Type B pancreatic cell (in vitro differentiated cells): ENCODE measurements at places on chromosomes 5 and 9. TPM values are rescaled to one million over a fixed set of nuclear protein-coding genes. Genes with fewer than 3 reads are reported as not detected.

DNA sequence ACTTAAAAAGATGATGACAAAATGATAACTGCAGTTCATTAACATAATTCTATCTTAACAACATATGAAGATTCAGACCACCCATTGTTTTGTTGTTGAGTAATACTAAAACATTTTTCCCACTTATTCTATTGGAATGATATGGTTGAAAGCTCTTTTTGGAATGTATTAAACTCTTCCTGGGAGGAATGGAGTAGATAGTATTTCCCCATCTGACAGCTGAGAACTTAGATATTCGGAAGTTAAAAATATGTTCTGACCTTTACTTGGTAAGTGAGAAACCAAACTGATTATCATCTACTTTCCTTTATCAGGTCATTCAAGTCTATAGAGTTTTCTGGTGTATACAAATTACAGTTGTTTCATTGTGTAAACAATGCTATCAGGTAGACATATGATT is 452.9 kb downstream of the CSNK1G3 start:
- no peak for DNase-seq

- no peak for DNase-seq
These were observed at the start of gene NIPAL4 for GRCh38 chr5:157459715-157460599. Gene NIPAL4, plus strand, starts transcription at chr5:157460213. Its CDS starts 108 bp downstream, at chr5:157460321.

GRCh38 chr9:75876999-75877640 is 13.4 kb upstream of the PCSK5 start:
- DNase-seq, result no peak

GRCh38 chr9:95733741-95734666 is 141.5 kb upstream of the ERCC6L2 start:
- no peak for DNase-seq

GRCh38 chr5:42951293-42951840 is 88.8 kb downstream of the ANXA2R start:
- no peak for DNase-seq

GRCh38 chr5:139061274-139061673 is 136.9 kb downstream of the SIL1 start:
- DNase-seq, result no peak

DNA sequence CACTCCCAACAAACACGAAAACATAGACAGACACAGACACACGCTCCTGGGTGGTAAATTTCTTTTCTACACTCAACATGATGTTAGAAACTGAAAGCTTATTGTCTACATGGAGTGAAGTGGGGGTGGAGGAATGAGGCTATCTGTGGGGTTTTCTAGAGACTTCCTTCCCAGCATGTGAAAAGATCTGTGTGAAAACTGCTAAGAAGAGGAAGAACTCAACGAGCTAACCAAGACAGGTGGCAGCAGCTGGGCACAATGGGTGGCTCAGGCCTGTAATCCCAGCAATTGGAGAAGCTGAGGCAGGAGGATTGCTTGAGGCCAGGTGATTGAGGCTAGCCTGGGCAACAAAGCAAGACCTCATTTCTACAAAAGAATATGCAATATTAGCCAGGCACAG is 7.6 kb downstream of the FYB1 start:
- no peak for DNase-seq

DNA sequence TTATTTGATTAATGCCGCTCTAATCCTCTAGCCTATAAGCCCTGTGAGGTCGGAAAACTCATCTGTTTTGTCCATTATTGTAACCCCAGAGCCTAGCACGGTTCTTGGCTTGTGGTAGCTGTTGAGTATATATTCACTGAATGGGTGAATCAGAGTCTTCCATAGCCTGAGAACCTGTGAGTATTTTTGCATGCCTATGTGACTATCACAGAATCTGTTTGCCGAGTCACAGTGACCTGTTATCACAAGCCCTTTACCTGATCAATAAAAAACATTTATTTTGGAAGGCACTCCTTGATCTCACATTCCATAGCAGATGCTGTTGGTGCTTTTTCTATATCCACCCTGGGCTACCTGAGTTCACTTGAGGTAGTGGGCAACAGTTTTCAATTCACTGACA is 125.0 kb upstream of the STC2 start:
- DNase-seq, result no peak

- DNase-seq, result no peak
These were observed 4.1 kb upstream of the OLFM1 start for GRCh38 chr9:135083241-135083810.

- DNase-seq, result no peak
These were observed 7.8 kb downstream of the HSPA4 start for GRCh38 chr5:133059621-133060020.

GRCh38 chr9:14350754-14351153 is 36.8 kb upstream of the NFIB start:
- DNase-seq, result no peak

- DNase-seq, result no peak
These were observed 354.1 kb upstream of the RFX3 start for GRCh38 chr9:3879726-3880505.

DNA sequence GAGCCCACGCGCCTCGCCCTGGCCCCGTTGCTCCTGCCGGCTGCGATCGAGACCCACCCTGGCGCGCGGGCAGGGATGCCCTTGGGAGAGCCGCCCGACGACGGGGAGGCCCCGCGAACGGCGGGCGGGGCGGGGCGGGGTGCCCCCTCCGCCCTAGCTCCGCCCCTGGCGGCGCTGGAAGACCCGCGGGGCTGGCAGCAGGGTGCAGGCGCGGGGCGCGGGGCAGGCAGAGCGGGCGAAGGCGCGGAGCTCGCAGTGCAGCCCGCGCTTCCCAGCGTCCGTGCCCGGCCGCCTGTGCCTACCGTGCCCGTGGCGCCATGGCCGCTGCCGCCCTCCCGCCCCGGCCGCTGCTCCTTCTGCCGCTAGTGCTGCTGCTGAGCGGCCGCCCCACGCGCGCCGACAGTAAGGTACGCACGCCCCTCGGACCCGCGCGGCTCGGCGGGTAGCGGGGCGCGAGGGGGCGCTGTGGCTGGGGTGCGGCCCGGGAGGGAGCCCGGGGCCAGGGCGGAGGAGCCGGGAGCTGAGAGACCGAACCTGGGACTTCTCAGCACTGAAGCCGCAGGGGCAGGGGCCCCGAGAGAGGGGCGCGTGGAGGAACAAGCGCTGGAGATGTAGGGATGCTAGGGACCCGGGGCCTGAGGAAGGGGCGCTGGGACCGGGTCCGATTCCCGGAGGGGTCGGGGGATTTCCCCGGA is at the start of gene OLFML2A:
Gene OLFML2A (plus strand): TSS at position 180 of the 695 bp plus-strand sequence. CDS start 138 bp downstream, at position 318.
- DNase-seq, result no peak

- no peak for DNase-seq
These were observed 1510.5 kb upstream of the CDH9 start for GRCh38 chr5:28548856-28549255.

DNA sequence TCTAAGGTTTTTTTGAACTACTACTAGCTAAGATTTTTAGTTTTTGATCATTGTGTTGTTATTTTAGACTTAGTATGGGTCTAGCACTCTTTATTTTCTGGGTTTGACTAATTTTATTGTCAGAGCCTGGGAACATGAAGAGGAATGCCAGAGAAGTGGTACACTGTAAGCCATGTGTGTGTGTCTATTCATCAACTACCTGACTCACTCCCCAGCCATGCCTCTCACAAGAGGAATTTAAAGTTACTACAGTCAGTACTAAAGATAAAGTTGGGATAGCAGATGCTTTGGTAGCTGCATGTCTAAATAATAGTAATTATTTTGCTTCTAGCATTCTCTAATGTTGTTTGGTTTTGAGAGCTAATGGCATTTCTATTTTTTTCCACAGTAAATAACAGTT is 264.8 kb downstream of the CSNK1G3 start:
- no peak for DNase-seq

DNA sequence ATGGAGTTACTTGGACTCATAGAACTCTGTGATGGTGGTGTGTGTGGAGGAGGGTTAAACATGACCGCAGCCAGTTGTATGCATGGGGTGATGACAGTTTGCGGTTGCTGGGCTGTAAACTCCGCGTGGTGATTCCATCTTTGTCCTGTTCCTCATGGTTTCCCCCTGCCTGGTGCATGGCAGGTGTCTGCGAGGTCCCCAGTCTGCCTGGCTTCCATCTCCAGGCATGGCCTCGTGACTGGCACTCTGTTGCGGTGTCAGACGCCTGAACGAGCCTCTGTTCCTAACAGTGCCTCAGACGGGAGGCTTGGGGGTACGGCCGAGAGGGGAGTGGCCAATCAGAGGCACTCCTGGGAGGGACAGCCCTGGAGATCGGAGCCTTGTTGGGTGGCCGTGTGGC is 33.9 kb upstream of the SH3PXD2B start:
- DNase-seq, result no peak

GRCh38 chr9:2026220-2026997 is 11.3 kb downstream of the SMARCA2 start:
- no peak for DNase-seq

DNA sequence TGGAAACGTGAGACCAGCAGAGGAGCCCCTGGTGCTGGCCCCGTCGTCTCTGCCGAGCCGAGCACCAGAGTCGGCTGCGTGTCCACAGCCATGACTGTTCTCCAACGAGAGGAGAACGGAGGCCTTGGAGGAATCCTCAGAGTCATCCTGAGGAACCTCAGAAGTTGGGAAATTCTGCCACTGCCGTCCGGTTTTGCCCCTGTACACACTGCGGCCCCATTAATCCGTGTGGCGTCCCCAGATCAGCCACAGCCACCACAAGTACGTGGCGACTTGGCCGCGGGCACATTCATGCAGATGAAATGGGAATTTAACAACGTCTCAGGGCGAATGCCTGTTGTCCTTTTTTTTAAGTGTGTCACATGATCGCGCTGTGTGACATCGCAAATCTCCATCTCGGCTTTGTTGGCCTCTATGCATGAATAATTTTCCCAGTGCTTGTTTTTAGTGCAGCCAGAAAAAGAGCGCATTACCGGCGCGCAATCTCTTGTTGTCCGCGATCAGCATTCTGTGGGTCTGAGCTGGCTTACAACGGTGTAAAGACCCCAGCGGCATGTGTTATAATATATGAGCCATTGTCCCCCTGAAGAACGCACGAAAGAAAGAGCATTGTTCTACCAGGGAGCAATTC is 323.0 kb upstream of the IRX4 start:
- no peak for DNase-seq

- DNase-seq, result no peak
These were observed 89.1 kb upstream of the SPDL1 start for GRCh38 chr5:169494383-169494935.

- DNase-seq, result no peak
These were observed 678.3 kb upstream of the CHD1 start for GRCh38 chr5:99607124-99607523.

DNA sequence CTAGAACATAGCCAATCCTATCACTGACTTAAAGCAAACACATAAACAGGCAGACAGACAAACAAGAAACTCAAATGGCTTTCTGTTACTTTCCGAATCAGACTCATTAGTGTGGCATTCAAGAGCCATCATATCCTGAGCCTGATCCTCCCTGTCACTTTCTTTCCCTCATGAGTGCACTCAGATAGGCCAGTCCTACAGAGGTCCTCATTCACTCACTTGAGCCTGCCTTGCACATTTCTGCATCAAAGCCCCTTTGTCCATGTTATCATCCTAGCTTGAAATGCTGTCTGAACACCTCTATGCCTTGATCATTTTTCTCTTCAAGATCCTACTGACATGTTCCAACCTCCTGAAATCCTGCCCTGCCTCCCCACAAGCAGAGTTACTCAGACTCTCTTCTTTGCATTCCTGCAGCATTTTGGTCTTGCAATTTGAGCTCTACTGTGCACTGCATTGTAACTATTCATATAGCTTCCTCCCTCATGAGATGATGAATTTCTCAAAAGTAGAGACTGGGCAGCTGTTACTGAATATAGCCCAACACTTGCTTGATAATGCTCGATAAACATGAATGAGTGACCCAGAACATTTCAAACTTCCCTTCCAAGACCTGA is 126.9 kb downstream of the PALM2AKAP2 start:
- no peak for DNase-seq

DNA sequence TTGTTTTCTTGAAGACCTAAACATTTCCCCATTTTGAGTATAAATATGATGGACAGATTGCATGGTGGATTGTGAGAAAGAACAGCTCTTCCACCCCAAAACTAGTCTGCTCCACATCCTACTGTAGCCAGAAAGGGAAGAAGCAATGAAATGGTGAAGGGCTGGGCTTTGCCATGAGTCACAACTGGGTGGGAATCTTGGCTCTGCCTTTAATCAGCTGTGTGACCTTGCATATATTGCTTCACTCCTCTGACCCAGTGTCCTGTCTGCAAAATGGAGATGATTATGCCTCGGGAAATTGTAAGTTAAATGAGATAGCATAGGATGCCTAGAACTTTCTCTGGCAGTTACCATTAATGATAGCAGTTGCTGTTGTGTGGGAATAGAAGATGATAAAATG is 101.9 kb downstream of the PDE8B start:
- DNase-seq, result no peak

GRCh38 chr5:143013176-143013891 is 243.2 kb downstream of the ARHGAP26 start:
- DNase-seq, result no peak

GRCh38 chr9:11338130-11338529 is 725.3 kb upstream of the PTPRD start:
- DNase-seq, result no peak

DNA sequence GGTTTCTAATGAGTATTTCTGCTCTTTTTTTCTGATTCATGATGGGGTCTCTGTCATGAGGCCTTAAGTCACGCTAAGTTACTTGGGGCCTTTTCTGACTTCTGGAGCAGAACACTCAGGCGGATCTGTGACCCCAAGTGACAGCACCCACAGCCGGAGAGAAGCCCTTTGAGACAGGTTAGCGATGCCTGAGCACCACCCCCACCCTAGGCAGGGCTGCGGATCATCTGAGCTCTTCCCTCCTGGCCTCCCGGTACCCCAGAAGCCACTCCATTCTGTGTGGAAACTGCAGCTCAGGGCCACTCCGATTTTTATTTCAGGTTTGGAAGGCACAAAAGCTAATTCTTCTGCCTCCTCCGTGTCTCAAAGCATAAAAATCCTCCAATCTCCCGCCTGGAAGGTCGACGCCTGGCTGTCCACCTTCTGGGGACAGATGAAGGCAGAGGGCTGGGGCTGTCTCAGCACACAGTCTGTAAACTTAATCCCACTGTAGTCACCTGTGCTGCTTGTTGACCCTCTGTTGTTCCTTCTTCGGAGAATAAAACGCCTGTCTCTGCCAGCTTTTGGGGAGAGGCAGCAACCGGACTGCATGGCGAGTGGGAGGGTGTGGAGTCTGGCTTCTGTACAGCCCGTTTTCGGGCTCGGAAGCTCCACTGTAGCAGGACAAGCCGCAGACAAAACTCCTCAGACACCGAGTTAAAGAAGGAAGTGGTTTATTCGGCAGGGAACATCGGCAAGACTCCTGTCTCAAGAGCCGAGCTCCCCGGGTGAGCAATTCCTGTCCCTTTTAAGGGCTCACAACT is 88.8 kb downstream of the SPRY4 start:
- DNase-seq, result no peak

- DNase-seq, result no peak
These were observed 33.4 kb downstream of the FAM81B start for GRCh38 chr5:95424526-95424925.

Gene CLINT1
- 81.8 and 88.8 TPM in 2 replicates for total RNA-seq

Gene PCDHB15
- 3.3 and 3.8 TPM in 2 replicates for total RNA-seq

Gene PCDHGA8
- 1.3 and 2.1 TPM in 2 replicates for total RNA-seq

Gene IL5
- not detected in 2 replicates for total RNA-seq

Gene IL7R
- total RNA-seq, result not detected in 2 replicates

Gene KIAA0825
- 3.1 and 4.2 TPM in 2 replicates for total RNA-seq

Gene FAXDC2
- 9.3 and 24.9 TPM in 2 replicates for total RNA-seq

Gene MYO10
- total RNA-seq, result 33.6 and 52.5 TPM in 2 replicates

Gene TAF11L14
- not detected in 2 replicates for total RNA-seq

Gene ELOVL7
- 10.3 and 24.3 TPM in 2 replicates for total RNA-seq

Gene SLC38A9
- 35.6 and 36.6 TPM in 2 replicates for total RNA-seq

Gene FBXL7
- total RNA-seq, result 3.8 and 21.3 TPM in 2 replicates

Gene ZNF782
- total RNA-seq, result 5.3 and 5.4 TPM in 2 replicates

Gene SLC25A2
- total RNA-seq, result 0.45 and 0.92 TPM in 2 replicates

Gene UNC5A
- 1.4 and 1.7 TPM in 2 replicates for total RNA-seq
